Fibroblast of the aortic adventitia (primary cell): ENCODE measurements at places on chromosomes 5 and 9. TPM values are rescaled to one million over a fixed set of nuclear protein-coding genes. Genes with fewer than 3 reads are reported as not detected.

GCNT4 gene
- total RNA-seq = 2.5 and 9.3 TPM in 2 replicates

PPP3R2 gene
- not detected in 2 replicates for total RNA-seq

CNTNAP3B gene
- total RNA-seq = 6.4 and 118 TPM in 2 replicates

PCSK1 gene
- total RNA-seq = 0.45 and 1.5 TPM in 2 replicates

PTPRD gene
- 11.5 and 13.7 TPM in 2 replicates for total RNA-seq

PCDHGA3 gene
- total RNA-seq = 1.1 and 4.4 TPM in 2 replicates
